ENCODE measurements at places on chromosomes 1 and 21. TPM values are rescaled to one million over a fixed set of nuclear protein-coding genes. Genes with fewer than 3 reads are reported as not detected.

UBIAD1 gene
- 5.4 TPM for total RNA-seq

BRDT gene
- not detected for total RNA-seq

NEXN gene
- total RNA-seq, result 11.6 TPM

CDC42BPA gene
- 40.1 TPM for total RNA-seq

ICOSLG gene
- 0.19 TPM for total RNA-seq

EFNA3 gene
- total RNA-seq, result 3.1 TPM

OR2AK2 gene
- total RNA-seq, result not detected

PRDM16 gene
- total RNA-seq, result 1.1 TPM

SPOCD1 gene
- total RNA-seq, result 44.0 TPM

KRTAP21-2 gene
- total RNA-seq, result not detected

LIPI gene
- total RNA-seq, result not detected

NMNAT2 gene
- total RNA-seq, result 10.4 TPM

SDC3 gene
- total RNA-seq, result 6.9 TPM

TNFRSF18 gene
- total RNA-seq, result not detected

TDRD10 gene
- 0.28 TPM for total RNA-seq

TRAF3IP3 gene
- total RNA-seq, result not detected

CLIC6 gene
- total RNA-seq, result not detected

ANGPTL3 gene
- total RNA-seq, result not detected

SPRR2D gene
- total RNA-seq, result not detected

CHIA gene
- total RNA-seq, result not detected

FCRL1 gene
- total RNA-seq, result not detected

CYP4A22 gene
- total RNA-seq, result not detected

CHML gene
- total RNA-seq, result 10.7 TPM

DYNLT5 gene
- total RNA-seq, result 2.5 TPM

MAEL gene
- not detected for total RNA-seq

NES gene
- total RNA-seq, result 49.6 TPM

RNU1-3 gene
- under 0.01 TPM for total RNA-seq

AMY2B gene
- 1.5 TPM for total RNA-seq

C8A gene
- not detected for total RNA-seq

S100A4 gene
- 70.7 TPM for total RNA-seq

MUTYH gene
- total RNA-seq, result 10.7 TPM

NR1I3 gene
- not detected for total RNA-seq

CYP4X1 gene
- total RNA-seq, result under 0.01 TPM

GNAT2 gene
- under 0.01 TPM for total RNA-seq

PLA2G4A gene
- total RNA-seq, result 49.9 TPM

ARID1A gene
- total RNA-seq, result 11.9 TPM

NFASC gene
- total RNA-seq, result 13.8 TPM

AK5 gene
- 77.0 TPM for total RNA-seq

S100A7A gene
- not detected for total RNA-seq

USP16 gene
- total RNA-seq, result 36.1 TPM

PLEKHN1 gene
- 0.28 TPM for total RNA-seq

TDRD5 gene
- not detected for total RNA-seq

IL20 gene
- total RNA-seq, result not detected

RIMS3 gene
- total RNA-seq, result 0.85 TPM

SPAG17 gene
- under 0.01 TPM for total RNA-seq

OR2T35 gene
- total RNA-seq, result not detected

SLC45A1 gene
- 1.4 TPM for total RNA-seq

ZMYM4 gene
- total RNA-seq, result 33.4 TPM

NCAM2 gene
- 11.6 TPM for total RNA-seq
